ENCODE measurements at places on chromosomes 2 and 18.

- no peak for DNase-seq
These were observed 134.5 kb downstream of the NCKAP5 start for GRCh38 chr2:133433455-133434451.

- DNase-seq = no peak
These were observed 14.8 kb downstream of the MBD2 start for GRCh38 chr18:54209471-54210180.

- DNase-seq = no peak
These were observed 4.6 kb downstream of the IL1RL1 start for GRCh38 chr2:102315921-102316320.

DNA sequence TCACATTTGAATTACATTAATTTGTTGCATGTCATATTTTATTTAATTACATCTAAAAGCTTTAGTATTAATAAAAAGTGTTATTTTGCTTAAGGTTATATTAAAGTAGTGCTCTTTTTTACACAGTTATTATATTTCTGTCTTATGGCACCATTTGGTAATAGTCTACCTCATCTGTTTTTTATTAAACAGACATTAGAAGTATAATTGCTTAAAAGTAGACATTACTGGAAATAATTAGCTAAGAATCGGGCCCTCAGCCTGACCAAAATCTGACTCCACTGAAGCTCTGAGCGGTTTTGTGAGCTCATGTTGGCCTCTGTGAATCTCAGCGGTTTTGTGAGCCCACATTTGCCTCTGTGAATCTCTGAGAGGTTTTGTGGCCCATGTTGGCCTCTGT, 102.5 kb upstream of the SNTG2 start:
- no peak for DNase-seq

DNA sequence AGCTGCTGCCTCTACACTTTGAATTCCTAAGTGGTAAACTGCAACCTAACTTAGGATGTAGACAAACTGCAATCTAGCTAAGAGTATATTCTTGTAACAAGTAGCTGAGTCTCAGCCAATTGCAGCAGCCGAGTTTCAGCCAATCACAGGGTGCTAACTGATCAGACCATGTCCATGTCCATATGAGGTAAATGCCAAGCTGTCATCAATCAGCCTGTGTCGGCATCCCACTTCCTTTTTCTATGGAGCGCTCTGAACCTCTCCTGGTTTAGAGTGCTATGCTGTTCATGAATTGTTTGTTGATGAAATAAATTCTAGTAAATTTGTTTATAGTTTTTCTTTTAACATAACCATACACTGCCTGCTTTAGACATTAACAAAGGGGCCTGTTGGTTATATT, 408.8 kb downstream of the NBAS start:
- DNase-seq = no peak

DNA sequence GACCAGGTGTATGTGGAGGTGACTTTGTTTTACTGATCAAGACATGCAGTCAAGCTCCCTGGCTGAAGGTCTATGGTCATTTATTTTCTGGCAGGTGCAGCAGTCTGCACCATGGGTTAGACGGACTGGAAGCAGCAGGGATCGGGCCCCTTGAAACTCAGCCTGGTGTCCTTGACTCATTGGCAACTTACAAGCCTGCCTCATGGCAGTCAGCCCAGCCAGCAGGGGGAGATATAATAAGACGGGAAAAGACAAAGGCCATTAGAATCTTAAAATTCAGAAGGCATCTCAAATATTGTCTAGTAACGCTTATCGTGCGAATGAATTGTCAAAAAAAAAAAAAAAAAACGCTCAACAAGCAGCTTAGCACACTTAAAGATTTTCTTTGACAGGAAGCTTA, 308.2 kb downstream of the EN1 start:
- no peak for DNase-seq

DNA sequence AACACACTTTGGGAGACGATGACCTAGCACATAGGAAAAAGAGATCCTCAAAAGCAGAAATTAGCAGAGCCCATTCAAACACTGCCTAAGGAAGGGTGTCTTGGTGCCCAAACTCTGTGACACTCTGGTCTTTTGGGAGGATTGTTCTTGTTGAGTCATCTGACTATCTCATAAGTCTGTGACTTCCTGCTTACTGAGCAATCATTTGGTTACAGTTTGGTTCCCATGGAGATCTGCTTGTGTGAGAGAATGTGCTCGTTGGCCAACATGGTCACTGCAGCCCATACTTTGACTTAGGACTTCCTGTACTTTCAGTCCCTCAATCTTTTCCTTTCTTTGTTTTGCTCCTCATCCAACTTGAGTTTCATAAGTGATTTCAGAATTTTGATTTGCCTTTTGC, 602.9 kb downstream of the NYAP2 start:
- no peak for DNase-seq

DNA sequence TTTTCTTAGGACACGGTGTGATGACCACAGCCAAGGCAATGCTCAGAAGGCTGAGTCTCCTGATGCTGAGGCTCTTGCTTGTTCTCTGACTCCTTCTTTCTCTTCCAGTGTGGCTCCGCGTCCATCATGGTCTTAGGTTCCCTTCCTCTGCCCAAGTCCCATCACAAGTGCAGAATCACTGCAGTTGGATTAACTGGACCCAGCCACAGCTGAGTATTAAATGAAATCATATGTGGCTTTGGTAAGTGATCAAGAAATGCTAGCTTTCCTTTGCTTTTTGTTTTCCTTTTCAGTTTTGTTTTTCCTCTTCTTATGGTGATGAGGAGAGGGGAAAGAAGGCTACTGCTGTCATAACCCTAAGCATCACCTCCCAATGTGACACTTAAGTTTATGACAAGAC, 375.8 kb downstream of the INSIG2 start:
- no peak for DNase-seq

DNA sequence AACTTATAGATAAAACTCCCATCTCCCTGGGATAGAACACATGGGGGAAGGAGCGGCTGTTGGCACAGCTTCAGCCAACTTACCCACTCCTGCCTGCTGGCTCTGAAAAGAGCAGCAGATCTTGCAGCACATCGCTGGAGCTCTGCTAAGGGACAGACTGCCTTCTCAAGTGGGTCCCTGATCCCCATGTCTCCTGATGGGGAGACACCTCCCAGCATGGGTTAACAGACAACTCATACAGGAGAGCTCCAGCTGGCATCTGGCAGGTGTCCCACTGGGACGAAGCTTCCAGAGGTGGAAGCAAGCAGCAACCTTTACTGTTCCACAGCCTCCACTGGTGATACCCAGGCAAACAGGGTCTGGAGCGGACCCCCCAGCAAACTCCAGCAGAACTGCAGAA, 673.3 kb downstream of the NRXN1 start:
- no peak for DNase-seq

DNA sequence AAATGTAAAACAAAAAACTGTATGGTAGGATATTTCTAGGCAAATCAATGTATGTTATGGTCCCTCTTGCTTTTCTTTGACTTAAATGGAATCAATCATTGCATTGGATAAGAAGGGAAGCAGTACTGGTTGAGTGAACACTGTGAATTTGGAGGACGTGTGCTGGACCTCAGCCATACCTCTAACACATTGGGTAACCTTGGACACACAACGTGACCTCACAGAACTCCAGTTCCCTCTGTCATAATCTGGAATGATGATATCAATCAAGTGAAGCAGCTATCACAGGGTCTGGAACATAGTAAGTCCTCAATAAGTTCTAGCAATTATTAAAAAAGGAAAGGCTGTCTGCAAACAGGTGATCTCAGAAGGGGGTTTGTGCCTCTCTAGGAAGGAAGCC, 474.9 kb upstream of the TCF4 start:
- DNase-seq = no peak

DNA sequence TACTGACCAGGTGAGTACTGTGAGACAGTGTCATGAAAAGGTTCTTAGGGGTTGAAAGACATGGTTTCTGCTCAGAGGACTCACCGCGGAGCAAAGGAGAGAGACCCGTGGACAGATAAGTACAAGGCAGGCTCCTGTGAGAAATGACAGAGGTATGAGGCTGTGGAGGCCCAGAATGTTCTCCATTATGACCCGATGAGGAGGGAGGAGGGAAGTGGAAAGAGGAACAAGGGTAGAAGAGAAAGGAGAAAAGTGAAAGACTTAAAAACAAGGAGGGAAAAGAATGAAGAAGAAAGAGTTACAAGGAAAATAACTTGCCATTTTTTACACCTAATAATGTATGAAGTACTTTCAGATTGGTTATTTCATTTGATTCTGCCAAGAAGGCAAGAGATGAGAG, 29.8 kb downstream of the MAPRE3 start:
- no peak for DNase-seq

DNA sequence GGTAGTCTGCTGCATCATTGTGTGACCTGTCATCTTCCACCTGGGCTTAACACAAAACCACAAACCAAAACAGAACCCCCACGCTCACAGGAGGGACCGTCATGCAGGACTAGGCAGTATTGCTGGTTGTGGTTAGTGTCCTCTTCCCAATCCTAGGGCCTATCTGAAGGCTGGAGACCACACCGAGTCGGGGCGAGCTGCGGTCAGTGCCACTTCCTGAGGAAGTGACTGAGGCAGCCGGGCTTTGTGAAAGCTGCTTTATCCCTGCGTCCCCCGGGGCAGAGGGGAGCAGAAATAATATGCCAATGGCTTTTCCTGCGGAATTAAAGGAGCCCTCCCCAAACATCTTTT, 22.9 kb downstream of the ZNF532 start:
- DNase-seq = peak; percentile 34

DNA sequence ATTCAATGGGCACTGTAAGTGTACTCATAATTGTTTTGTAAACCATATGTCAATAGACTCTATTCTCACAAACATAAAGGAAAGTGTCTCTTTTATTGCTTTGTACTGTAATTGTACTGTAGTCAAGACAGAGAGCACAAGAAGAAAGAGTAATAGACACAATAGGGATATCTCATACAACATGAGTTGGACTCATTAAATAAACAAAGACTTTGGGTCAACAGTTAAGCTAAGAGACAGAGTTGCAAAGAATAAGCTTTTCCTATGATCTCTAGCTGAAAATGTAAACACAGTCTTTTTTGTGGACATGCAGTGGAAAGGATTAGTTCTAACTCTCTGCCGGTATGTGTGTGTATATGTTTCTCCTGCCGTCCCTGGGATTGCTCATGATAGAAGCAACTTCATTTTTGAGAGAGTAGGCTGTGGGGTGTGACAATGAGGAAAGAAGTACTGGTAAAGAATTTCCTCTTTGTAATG, 13.9 kb upstream of the KYNU start:
- DNase-seq = no peak

DNA sequence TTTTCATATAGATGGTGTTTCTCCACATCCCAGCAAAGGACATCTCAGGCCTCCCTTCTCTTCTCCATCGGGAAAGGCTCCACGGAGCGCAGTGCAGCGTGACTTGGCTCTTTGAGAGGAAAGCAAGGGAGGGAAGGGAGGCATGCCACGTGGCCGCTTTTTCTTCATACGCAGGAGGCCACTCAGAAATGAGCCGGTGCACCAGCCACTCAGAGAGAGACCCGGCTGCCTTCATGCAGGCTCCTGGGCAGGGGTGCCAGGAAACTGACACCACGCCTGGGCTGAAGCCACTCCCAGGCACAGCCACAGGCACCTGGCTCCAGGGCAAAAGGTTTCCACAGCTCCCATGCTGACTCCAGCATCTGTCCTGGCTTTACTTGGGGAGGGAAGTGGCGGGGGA, 11.1 kb upstream of the LOXHD1 start:
- no peak for DNase-seq

GRCh38 chr2:238728330-238729260, 119.3 kb upstream of the TWIST2 start:
- no peak for DNase-seq

GRCh38 chr2:11904029-11904428, 157.6 kb downstream of the LPIN1 start:
- no peak for DNase-seq

- DNase-seq = peak; percentile 18
These were observed 46.2 kb upstream of the B3GNT2 start for GRCh38 chr2:62149708-62150107.

All from bone marrow (tissue), 2 donors.